ENCODE measurements at places on chromosomes 11 and 22. TPM values are rescaled to one million over a fixed set of nuclear protein-coding genes. Genes with fewer than 3 reads are reported as not detected.
A peak's percentile ranks its signal among the peaks of the same experiment; 100 is the strongest.

DNA sequence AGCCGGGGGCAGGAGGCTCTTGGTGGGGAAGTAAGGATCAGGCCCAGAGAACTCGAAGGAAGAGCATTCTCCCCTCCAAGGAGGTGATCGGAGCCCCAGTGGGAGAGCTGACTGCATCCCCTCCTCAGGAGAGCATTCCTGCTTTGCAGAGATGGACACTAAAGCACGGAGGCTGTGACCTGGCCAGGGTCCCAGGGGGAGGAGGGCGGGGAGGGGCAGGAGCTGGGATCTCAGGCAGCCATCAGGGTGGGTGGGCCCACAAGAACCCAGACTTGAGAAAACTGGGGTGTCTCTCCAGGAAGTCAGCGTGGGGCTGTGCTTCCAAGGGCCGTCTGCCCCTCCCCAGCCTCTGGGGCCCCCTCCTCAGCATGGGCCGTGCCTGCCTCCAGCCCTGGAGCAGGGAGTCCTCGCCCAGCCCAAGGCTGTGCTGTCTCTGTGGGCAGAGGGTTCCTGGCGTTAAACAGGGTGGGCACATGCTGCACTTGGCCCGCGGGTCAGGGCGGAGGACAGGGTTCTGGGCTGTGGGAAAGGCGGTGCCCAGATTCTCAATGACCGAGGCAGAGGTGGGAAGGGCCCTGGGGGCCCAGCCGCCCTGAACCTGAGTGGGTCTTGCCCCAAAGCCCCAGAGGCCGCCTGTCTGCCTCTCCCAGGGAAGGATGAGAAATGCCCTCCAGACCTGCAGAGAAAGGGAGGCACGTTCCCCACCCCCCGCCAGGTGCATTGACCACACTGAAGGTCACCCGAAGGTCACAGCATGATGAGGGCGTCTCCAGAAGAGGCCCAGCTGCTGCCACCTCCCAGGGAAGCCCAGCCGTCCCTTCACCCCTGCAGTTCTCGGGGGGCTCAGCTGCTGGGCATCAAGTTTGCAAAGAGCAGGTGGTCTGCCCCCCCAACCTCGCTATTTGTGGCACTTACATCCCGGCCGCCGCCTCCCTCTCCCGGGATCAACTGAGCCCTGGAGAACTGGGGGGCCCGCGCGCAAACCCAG, 643 bp downstream of the CEND1 start:
- H3K27me3 ChIP-seq, result no peaks in the 10 kb centered on the region
- H3K4me3 ChIP-seq, result no peak overlapping the region
- DNase-seq, result no peak
- no peaks in the 10 kb centered on the region for H3K4me1 ChIP-seq

SELENOO gene
- 23.8 TPM for total RNA-seq

DNA sequence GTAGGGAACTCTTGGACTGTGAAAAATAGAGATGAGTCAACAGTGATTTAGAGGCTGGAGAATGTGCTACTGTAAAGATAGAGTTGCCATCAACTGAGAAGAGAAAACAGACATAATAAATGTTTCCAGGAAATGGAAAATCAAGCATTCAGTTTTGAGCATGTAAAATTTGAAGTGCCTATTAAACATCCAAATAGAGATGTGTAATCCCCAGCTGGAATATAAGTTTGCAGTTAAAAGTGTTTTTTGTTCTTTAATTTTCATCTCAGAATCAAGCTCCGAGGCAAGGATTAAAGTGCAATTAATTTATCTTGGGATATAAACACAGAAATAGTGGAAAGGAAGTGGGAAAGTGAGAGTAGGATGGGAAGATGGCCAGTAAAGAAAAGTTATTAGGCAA, 666.0 kb upstream of the RAG2 start:
- DNase-seq, result no peak
- no peaks in the 10 kb centered on the region for H3K36me3 ChIP-seq
- peaks cover 3% of the 10 kb centered on the region for H3K4me1 ChIP-seq

DNA sequence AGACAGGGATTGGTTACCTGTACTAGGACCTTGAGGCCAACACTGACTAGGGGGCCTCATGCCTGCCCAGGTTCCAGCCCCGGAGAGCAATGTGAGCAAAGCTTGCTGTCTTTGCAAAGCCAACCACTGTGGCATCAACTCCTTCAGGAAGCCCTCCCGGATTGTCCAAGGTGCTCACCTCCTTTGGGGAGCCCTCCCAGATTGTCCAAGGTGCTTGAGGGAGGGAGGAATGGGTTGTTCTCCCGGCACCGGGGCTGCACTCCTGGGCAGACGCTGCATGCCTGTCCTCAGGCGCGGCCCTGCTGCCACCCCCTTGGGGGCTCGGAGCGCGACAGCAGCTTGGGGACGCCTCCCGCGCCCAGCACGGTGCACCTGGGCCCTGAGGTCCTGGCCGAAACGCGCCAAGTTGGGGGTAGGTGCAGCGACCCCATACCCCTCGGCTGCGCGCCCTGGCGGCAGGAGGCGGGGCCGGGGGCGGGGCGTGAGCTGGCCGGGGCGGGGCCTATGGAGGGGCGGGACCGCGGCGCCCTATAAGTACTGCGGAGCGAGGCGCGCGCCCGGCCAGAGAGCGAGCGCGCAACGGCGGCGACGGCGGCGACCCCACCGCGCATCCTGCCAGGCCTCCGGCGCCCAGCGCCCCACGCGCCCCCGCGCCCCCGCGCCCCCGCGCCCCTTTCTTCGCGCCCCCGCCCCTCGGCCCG, at the start of gene CD81:
CD81 (plus strand) TSS at position 560 of the 701 bp plus-strand sequence. CDS start 240 bp downstream, outside the sequence.
- DNase-seq, result no peak
- peaks cover 10% of the 10 kb centered on the region for H3K4me1 ChIP-seq
- H3K36me3 ChIP-seq, result no peaks in the 10 kb centered on the region
- peak within 1 kb of the TSS; percentile 89 for H3K4me3 ChIP-seq
- no peaks in the 10 kb centered on the region for H3K27me3 ChIP-seq
- peak within 1 kb of the TSS; percentile 77 for H3K27ac ChIP-seq

- H3K27me3 ChIP-seq, result no peaks in the 10 kb centered on the region
- no peak overlapping the region for H3K4me3 ChIP-seq
- no peak overlapping the region for H3K27ac ChIP-seq
- no peaks in the 10 kb centered on the region for H3K36me3 ChIP-seq
- DNase-seq, result no peak
These were observed 240.0 kb downstream of the GRIK4 start for GRCh38 chr11:120751550-120751949.

GRCh38 chr11:456533-456932, 6.5 kb downstream of the PTDSS2 start:
- peaks cover 12% of the 10 kb centered on the region for H3K36me3 ChIP-seq
- no peaks in the 10 kb centered on the region for H3K27me3 ChIP-seq
- H3K27ac ChIP-seq, result peak overlapping the region; percentile 94
- H3K4me1 ChIP-seq, result peaks cover 10% of the 10 kb centered on the region
- H3K4me3 ChIP-seq, result no peak overlapping the region
- DNase-seq, result no peak

CLTCL1 gene
- 11.6 TPM for total RNA-seq

DNA sequence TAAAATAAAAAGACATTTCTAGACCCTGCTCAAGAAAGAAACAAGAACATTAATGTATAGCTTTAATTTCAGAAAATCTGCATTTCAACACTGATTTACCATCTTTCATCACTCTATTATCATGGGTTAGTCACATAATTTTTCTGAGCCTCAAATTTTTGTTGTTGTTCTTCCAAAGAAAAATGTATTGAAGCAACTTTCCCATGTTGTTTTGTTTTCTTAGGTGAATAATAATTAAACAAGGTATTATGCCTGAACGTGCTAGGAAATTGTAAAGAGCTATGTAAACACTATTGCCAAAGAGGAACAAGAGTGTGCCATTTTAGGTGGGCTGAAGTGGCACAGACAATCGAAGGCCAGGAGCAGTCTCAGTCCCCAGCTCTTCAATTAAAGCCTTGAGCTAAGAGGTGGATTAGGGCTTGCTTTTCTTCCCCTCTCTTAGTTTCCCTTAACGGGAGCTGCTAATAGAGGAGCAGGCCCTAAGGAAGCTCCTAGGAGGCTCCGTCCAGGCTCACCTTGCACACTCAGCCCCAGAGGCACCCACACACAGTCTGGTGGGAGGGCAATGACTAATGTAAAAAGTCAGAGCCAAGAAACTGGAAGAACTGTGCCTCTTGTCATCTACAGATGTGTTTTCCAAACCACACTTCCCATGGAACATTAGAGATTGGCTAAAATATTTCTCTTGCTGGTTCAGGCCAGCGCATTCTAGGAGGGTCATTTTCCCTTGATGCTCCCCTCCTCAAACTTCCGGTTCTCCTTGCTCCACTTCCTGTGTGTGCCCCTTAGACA, 8.8 kb upstream of the UBASH3B start:
- H3K4me1 ChIP-seq, result no peaks in the 10 kb centered on the region
- DNase-seq, result no peak
- H3K27me3 ChIP-seq, result peaks cover 5% of the 10 kb centered on the region

DNA sequence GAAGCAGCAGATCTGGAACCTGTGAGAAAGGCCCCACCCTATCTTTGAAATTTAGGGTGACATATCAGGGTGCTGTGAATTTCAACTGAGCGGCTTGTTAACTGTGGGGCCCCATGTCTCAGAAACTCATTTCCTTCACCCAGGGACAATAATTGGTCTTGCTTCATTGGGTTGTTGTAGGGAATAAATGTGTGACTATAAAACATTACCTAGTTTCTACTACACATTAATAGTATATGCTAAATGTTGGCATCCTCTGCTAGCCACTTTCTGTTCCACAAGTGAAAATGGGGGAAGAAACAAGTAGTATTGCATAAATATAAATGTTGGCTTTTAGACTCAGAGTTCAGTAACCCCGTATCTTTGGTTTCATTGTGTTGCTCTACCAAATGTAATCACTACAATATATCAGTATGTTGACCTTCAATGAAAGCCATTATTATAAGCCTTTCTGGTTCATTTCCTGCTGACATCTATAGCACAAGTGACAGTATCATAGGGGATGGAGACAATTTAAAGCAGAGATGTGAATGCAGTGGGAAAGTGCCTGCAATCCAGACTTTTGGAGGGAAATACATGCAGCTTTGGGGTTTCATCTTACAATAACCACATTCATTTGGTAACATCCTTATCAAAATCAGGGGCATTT, 905.5 kb upstream of the RAG2 start:
- peaks cover 17% of the 10 kb centered on the region for H3K4me1 ChIP-seq
- no peak overlapping the region for H3K4me3 ChIP-seq
- DNase-seq, result no peak
- peaks cover 3% of the 10 kb centered on the region for H3K36me3 ChIP-seq

DNA sequence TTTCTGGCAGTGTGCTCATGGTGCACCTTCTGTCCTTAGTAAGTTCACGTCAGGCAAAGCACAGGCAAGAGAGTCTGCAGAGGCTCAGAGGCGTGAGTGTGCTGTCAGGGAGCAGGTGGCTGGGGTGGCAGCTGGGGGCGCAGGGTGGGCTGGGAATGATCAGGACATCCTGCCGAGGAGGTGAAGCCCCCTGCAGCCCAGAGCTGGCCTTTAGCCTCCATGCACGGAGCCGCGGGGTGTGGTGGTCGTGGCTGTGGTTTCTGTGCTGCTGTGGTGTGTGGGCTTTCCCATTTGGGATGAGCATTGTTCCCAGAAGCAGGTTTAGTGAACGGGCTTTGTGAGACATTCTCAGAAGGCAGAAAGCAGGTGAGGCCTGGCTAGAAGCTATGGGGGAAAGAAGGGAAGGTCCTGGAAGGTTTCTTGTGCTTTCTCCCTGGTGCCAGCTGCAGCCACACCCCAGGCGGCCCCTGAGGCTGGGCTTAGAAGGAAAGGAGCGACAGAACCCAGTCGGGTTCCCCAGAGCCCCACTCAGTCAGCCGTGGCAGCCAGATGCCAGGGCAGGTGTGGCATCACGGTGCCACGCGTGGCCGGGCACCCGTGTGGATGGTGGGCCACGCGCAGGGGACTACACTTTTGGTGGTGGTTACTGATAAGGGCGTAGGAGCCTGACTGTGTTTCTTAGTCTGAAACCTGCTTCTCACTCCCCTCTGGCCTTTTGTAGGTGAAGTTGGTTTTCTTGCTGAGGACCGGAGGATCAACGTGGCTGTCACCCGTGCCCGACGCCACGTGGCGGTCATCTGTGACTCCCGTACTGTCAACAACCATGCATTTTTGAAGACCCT, 32.0 kb downstream of the IGHMBP2 start:
- H3K27ac ChIP-seq, result no peak overlapping the region
- H3K4me3 ChIP-seq, result no peak overlapping the region
- DNase-seq, result no peak
- no peaks in the 10 kb centered on the region for H3K4me1 ChIP-seq
- peaks cover 3% of the 10 kb centered on the region for H3K36me3 ChIP-seq
- no peaks in the 10 kb centered on the region for H3K27me3 ChIP-seq

KIF18A gene
- total RNA-seq, result 8.1 TPM

SLC5A1 gene
- 5.1 TPM for total RNA-seq

GRCh38 chr11:131814108-131814507, 443.7 kb downstream of the NTM start:
- H3K27ac ChIP-seq, result no peak overlapping the region
- peaks cover 6% of the 10 kb centered on the region for H3K4me1 ChIP-seq
- H3K36me3 ChIP-seq, result no peaks in the 10 kb centered on the region

- H3K4me1 ChIP-seq, result no peaks in the 10 kb centered on the region
- peaks cover 5% of the 10 kb centered on the region for H3K36me3 ChIP-seq
- H3K4me3 ChIP-seq, result no peak overlapping the region
- DNase-seq, result no peak
These were observed 244.9 kb downstream of the CASP12 start for GRCh38 chr11:104653407-104653806.

- DNase-seq, result no peak
- no peak overlapping the region for H3K4me3 ChIP-seq
- H3K4me1 ChIP-seq, result peaks cover 3% of the 10 kb centered on the region
- H3K36me3 ChIP-seq, result no peaks in the 10 kb centered on the region
These were observed 8.4 kb downstream of the MIAT start for GRCh38 chr22:26665813-26666231.

GRCh38 chr11:2870460-2870859, 15.1 kb downstream of the CDKN1C start:
- H3K36me3 ChIP-seq, result no peaks in the 10 kb centered on the region
- peaks cover 33% of the 10 kb centered on the region for H3K4me1 ChIP-seq
- H3K4me3 ChIP-seq, result no peak overlapping the region
- no peak overlapping the region for H3K27ac ChIP-seq

FGF4 gene
- not detected for total RNA-seq

GRCh38 chr11:114354076-114354475, 46.2 kb downstream of the C11orf71 start:
- no peaks in the 10 kb centered on the region for H3K27me3 ChIP-seq
- no peaks in the 10 kb centered on the region for H3K36me3 ChIP-seq
- no peak for DNase-seq
- H3K4me3 ChIP-seq, result peak overlapping the region; percentile 71

DNA sequence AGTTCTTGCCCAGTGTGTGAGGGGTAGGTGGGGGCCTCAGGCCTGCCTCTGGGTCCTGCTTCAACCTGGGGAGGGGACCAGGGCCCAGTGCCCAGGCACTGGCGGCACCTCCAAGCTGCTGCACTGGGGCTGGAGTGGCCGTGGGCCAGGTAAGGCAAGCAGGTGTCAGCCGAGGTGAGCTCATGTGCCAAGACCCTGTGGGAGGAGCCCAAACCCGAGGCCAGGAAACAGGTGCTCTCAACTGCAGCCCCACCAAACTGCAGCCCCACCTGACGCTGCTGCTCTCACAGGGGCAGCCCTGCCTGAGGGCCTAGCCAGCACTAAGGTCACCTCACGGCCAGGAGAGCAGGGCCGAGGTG, 18.1 kb upstream of the GNB1L start:
- no peak overlapping the region for H3K27ac ChIP-seq
- no peaks in the 10 kb centered on the region for H3K4me1 ChIP-seq
- DNase-seq, result no peak
- H3K27me3 ChIP-seq, result no peaks in the 10 kb centered on the region
